ENCODE measurements at places on chromosomes 7 and 10.

- no peak for DNase-seq
Measured at GRCh38 chr7:7698930-7699329, 19.5 kb downstream of the RPA3 start.

GRCh38 chr7:37956791-37957190, 36.4 kb downstream of the EPDR1 start:
- DNase-seq: no peak

- no peak for DNase-seq
Measured at GRCh38 chr7:3989723-3990122, 688.7 kb downstream of the SDK1 start.

- DNase-seq: no peak
Measured at GRCh38 chr7:106765727-106766355, 99.2 kb upstream of the PIK3CG start.

DNA sequence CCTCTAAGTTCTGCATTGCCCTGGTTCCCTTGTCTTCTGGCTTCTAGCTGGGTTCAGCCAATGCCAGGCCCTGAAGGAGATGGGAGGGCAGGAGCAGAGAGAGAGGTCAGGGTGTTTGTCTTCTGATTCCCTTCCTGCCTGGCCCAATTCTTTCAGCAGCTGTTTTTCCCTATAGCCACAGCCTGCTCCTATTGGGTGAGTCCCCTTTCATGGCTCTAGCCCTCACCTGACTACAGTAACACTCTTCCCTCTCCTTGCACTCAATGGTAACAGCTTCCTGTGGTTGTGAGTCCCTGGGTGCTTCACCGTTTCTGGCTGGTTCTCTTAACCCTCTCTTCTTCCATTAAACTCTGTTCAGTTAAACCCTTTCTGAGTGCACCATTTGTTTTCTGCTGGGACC, 17.1 kb downstream of the NPFFR1 start:
- DNase-seq: no peak

DNA sequence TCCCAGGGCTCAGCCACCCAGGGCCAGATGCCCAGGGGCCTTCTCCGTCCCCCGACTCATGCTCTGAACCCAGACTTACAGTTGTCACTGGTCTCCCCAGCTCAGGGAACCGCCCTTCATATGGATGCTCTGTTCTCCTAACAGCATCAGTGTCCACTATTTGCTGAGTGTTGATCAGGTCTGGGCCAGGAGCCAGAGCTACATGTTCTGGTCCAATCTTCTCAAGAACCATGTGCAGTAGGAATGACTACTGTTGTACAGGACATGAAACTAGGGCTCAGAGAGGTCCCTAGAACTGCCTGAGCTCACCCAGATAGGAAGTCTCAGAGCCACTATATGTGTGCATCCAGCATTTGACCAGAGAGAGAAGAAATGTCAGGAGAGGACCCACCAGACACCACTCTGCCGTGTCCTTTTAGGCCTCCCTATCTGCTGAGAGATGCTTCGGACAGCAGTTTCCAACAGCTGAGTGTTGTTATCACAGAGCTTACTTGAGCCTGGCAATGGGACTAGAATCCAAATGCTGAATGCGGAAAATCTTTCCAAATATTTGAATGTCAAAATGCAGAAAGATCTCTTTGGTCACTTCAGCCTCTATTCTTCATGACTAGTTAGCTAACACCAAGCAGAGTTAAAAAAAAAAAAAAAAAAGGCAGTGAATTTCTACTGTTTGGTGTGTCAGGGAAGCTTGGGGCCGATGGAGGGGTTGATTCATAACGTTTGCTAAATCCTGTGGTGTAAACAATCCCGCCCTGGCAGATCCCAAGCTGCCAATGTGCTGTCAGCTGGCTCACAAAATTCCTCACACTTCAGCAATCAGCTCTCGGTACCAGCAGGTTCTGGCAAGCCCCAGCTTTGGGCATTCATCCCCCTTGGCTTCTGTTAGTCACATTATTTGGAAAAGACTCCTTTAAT, 246.1 kb downstream of the TNS3 start:
- no peak for DNase-seq

GRCh38 chr7:144771174-144771573, 64.7 kb downstream of the TPK1 start:
- DNase-seq: peak; percentile 9

DNA sequence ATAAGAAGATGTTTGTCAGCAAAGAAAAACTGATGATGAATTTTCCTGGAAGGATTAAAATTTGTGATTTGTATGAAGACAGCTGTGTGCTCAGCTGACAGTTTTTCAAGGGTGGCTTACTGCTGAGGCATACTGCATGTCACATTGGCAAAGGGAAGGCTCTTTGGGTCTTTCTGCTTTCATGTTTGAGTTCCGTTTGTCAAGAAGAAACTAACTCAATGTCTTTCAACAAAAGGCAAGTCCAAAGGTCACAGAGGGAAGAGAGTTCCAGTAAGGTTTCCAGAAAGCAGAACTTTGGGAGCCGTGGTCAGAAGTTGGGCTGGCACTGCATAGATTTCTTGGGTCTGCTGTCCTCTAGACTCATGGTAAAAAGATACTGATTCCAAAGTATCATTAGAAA, 16.9 kb downstream of the DYDC2 start:
- DNase-seq: no peak

DNA sequence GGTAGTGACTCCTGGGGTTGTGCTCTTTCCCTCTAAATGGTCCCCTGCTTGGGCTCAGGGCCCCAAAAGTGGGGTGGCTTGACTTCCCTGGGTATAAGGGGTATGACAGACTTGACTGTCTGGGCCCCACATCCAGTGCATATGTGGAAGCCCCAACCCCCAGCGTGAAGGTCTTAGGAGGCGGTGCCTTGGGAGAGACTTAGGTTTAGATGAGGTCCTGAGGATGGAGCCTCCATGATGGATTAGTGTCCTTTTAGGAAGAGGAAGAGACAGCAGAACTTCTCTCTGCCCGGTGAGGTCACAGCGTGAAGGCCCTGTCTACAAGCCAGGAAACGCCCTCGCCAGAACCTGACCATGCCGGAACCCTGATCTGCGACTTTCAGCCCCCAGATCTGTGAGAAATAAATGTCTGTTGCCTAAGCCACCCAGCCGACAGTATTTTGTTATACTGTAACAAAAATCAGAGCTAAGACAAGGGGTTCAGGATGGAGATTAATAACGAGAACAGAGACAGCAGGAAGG, 23.8 kb downstream of the PODXL start:
- DNase-seq: no peak

- DNase-seq: no peak
Measured at GRCh38 chr10:104230490-104230889, 1.7 kb downstream of the CFAP43 start.

DNA sequence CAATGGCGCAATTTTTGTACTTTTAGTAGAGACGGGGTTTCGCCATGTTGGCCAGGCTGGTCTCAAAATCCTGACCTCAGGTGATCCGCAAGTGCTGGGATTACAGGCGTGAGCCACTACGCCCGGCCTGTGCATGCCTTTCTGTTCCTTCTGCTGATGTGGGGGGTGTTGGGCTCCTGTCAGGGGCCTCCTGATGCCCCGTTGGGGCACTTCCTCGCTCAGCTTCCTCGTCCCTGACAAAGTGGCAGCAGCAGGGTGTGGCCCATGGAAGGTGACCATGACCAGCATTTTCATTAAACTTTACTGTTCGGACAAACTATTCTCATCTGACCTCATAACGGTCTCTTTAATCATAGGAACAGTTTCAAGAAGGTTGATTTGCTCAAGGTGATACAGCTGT, 69.4 kb downstream of the TBXAS1 start:
- no peak for DNase-seq

GRCh38 chr10:78905015-78905956, 163.5 kb upstream of the ZMIZ1 start:
- DNase-seq: no peak

GRCh38 chr7:158812684-158813083, 16.6 kb downstream of the ESYT2 start:
- no peak for DNase-seq

GRCh38 chr7:46126675-46127300, 205.7 kb upstream of the IGFBP3 start:
- DNase-seq: no peak

- DNase-seq: no peak
Measured at GRCh38 chr7:45027774-45028114, 27.7 kb downstream of the CCM2 start.

GRCh38 chr7:100484673-100485045, 932 bp downstream of the NYAP1 start:
- DNase-seq: peak; percentile 28

- no peak for DNase-seq
Measured at GRCh38 chr10:119829429-119829828, 43.2 kb downstream of the MCMBP start.

- no peak for DNase-seq
Measured at GRCh38 chr10:9018195-9019173, 964.0 kb downstream of the GATA3 start.

DNA sequence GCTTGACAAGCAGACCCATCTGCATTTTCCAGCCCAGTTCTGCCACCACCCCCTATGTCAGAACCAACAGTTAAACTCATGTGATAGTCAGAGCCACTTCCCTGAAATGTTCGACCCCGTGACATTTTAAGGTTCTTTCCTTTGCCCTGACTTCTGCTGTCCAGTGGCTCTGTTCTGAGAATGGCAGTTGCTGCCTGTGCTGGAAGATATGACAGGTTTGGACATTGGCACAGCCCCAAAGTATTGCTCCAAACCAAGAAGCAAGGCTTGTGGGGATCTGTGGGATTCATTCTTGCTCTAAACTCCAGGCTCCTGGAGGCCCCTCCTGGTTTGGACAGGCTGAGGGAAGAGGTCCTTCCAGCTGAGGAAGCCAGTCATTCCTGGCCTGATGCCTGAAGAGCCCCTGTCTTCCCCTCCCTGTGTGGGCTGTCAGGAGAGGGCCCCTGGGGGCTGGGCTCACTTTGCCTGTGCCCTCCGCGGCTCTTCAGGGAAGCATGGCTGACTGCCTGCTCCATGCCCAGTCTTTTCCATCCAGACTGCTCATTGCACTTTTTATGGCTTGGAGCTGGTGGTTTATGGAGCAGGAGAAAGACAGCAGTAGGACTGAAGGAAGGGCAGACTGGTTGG, 138.0 kb downstream of the CDH23 start:
- no peak for DNase-seq

- DNase-seq: peak; percentile 84
Measured at GRCh38 chr10:132593389-132593788, 55.8 kb downstream of the INPP5A start.

- DNase-seq: no peak
Measured at GRCh38 chr7:144908943-144909556, 73.2 kb upstream of the TPK1 start.

DNA sequence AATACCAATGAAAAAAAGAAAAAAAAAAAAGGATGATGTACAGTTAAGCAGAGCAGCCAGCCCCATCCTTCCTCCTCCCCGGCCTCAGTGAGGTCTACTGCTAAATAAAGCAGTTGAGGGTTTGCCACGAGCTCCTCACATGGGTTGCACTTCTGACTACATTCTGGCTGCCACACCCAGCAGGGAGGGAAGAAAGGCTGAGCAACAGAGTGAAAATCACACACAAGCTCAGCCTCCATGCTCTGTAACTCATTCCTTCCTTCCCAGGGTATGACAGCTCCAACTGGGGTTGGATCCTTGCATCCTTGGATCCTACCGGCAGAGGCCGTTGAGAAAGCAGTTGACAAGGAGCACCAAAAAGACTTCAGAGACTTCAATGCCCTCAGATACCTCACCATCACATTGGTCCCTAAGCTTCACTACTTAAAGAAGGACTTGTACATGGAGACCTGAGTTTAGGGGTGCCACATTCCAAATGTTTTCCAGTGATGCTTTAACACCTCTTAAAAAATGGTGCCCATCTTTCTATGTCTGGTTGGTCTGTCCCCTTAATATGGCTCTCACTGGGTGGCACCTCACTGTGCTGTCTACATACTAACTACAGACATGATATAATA, 52.9 kb upstream of the PIK3CG start:
- peak; percentile 71 for DNase-seq

DNA sequence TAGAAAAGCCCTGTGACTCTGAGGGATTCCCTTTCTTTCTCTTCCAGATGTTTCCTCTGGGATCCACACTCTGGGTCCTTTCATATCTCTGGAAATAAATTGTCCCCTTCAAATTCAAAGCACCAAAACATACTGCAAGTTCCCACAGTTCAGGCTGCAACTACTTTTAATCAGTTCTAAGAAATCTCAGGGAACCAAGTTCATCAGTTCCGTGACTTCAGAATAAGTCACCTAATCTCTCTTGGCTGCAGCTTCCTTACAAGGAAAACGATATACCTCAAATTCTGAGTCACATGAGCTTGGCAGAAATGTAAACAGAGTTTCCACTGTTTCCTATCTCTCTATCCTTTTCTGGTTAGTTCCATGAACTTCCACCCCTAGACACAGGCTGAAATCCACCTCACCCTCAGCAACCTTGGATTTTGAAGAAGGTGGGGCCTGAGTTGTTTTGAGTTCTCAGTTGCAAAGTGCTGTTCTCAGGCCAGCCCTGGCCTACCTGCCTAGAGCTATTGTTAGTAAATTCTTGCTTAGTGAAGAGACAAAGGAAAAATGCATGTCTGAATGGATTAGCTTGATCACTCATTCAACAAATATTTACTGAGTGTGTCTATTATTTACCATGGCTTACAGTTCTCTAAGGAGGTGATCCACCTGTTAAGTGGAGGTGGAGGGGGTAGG, 59.3 kb upstream of the IL6 start:
- DNase-seq: no peak

GRCh38 chr7:131244259-131244852, 83.3 kb upstream of the MKLN1 start:
- no peak for DNase-seq

GRCh38 chr10:97582169-97582568, 2.0 kb upstream of the HOGA1 start:
- DNase-seq: no peak

DNA sequence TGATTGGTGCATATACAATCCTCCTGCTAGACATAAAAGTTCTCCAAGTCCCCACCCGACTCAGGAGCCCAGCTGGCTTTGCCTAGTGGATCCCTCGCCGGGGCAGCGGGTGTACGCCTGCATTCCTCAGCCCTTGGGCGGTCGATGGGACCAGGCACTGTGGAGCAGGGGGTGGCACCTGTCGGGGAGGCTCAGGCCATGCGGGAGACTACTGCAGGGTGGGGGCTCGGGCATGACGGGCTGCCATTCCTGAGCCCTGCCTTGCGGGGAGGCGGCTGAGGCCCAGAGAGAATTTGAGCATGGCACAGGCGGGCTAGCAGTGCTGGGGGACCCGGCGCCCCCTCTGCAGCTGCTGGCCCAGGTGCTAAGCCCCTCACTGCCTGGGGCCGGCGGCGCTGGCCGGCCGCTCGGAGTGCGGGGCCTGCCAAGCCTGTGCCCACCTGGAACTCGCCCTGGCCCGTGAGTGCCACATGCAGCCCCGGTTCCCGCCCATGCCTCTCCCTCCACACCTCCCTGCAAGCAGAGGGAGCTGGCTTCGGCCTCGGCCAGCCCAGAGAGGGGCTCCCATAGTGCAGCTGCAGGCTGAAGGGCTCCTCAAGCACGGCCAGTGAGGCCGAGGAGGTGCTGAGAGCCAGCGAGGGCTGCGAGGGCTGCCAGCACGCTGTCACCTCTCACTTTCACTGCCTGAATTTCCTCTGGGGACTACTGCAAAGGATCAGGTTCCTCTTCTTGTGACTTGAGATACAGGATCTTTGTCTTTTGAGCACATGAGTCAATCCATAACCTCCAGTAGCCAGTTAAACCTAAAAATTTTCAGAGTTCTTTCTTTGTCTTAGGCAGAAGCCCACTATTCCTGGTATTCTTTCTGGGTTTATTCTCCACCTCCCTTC, 25.1 kb upstream of the ELOVL3 start:
- DNase-seq: peak; percentile 29

Measured in B cell (primary cell).